Stimulated activated CD8-positive, alpha-beta memory T cell treated with anti-CD3 and anti-CD28 coated beads, Interleukin-2, amount 100 ng/mL, for 48 hours (primary cell): ENCODE measurements at places on chromosomes 3 and 15.

- no peak for DNase-seq
Measured at GRCh38 chr3:149881879-149882278, 68.9 kb downstream of the RNF13 start.

DNA sequence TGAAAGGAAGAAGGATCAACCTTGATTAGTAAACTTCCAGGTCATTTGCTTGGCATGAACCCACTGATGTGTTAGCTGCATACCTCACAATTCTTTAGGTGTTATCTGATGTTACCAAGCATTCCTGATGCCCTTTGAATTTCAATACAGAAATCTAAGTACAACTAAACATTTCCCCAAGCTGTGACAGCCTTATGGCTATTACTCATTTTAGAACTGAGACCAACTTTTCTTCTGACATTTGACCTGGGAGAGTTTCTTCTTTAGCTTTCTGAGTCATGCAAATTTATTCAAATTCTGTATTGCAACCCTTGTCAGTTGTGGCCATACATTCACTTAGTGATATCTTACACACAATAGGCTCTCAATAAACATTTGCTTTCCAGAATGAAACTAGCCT is 124.3 kb downstream of the TIGIT start:
- DNase-seq = no peak

GRCh38 chr3:188106887-188107830 is 46.8 kb upstream of the LPP start:
- no peak for DNase-seq

- no peak for DNase-seq
Measured at GRCh38 chr15:93913871-93914270, 317.5 kb upstream of the MCTP2 start.

- DNase-seq = no peak
Measured at GRCh38 chr3:160099834-160100233, 111.2 kb downstream of the IL12A start.

GRCh38 chr15:41782371-41783282 is 8.3 kb downstream of the MAPKBP1 start:
- no peak for DNase-seq

DNA sequence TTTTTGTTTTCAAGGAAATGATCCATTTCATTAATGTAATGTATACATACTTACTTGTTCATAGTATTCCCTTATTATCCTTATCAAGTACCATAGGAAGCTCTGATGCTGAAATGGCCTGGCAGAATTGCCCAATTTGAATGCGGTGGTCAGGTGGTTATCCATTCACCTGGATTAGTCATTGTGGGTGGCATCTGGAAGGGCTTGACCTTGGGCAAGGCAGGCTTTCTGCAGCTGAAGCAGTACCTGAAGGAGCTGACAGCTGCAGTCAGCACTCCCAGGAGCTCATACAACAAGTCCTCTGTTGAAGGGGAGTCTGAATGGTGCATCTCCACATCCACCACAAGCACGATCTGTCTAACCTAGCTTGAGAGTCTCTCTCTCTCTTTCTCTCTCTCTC is 12.2 kb upstream of the IQCF5 start:
- DNase-seq = no peak

DNA sequence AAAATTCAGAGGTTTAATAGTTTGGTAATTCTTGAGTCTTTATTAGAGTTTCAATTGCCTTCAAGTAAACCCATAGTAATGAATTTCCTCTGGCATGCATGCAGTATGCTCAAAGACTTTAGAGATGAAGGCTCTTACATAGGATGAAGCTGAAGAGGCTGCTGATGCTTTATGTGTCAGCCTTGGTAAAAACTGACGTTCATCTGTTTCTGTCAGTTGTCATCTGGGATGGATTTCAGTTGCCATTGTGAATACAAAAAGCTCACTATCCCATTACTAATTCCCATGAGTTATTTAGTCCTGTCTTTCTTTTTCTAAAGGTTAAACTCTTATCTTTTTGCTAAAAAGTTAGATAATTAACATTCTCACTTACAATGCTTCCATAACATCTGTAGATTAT is 136.9 kb upstream of the GBE1 start:
- no peak for DNase-seq

DNA sequence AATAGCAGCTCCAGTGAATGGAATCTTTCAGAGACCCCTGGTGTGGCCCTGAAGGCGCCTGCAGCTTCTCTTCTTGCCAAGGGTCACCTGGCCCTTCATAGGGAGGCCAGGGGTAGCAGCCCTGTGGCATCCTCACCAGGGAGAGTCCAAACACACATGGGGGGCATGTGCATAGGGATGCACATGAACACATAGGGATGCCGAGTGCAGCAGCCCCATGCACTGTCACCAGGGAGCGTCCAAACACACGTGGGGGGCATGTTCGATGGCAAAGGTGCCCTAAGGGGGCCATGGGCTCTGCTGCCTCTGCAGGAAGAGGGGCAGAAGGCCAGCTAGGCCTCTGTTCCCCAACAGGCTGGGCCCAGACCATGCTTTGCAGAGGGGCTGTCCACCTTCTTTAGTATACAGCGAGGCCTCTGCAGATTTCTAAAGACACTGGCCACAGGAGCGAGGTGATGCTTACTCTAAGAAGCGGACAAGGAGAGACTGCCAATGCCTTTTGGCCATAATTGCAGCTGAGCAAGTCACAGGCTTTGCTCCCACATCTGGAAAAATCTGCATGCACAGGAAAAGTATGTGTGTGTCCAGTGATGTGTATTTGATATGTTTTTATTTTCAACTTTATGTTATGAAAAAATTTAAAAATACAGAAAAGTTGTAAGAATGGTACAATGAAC is 21.0 kb downstream of the ANAPC13 start:
- DNase-seq = no peak
